ENCODE measurements at places on chromosomes 3 and 15.
A peak's percentile ranks its signal among the peaks of the same experiment; 100 is the strongest.

DNA sequence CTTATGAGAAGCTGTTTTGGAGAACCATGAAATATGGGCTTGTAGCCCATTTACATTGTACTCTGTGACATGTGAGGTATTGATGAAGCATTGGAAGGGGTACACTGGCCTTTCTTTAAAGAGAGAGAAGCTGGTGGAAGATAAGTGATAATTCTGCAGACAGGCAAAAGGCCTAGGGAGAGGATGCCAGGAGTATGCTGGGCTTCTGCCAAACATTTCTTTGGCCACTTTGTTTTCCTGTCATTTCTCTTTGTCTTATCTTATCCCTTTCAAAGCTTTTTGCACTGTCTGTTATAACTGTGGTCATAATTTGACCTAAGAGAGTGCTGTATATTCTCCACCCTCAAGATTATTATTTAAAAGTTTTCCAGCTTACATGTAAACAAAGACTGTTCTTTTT is 109.6 kb upstream of the SEMA6D start:
- DNase-seq, result no peak

GRCh38 chr3:122100591-122101463 is 45.7 kb downstream of the CD86 start:
- peak; percentile 70 for DNase-seq

GRCh38 chr3:8329598-8329997 is 172.0 kb upstream of the LMCD1 start:
- DNase-seq, result no peak

GRCh38 chr3:130783629-130784028 is 37.0 kb upstream of the PIK3R4 start:
- no peak for DNase-seq

- DNase-seq, result peak; percentile 87
Observed at GRCh38 chr3:17741621-17742101, 770 bp downstream of the TBC1D5 start.

GRCh38 chr15:96311256-96311955 is 19.1 kb upstream of the NR2F2 start:
- no peak for DNase-seq

- no peak for DNase-seq
Observed at GRCh38 chr15:61700803-61701202, 359.4 kb downstream of the VPS13C start.

- DNase-seq, result no peak
Observed at GRCh38 chr3:171481011-171481410, 20.8 kb upstream of the TNIK start.

DNA sequence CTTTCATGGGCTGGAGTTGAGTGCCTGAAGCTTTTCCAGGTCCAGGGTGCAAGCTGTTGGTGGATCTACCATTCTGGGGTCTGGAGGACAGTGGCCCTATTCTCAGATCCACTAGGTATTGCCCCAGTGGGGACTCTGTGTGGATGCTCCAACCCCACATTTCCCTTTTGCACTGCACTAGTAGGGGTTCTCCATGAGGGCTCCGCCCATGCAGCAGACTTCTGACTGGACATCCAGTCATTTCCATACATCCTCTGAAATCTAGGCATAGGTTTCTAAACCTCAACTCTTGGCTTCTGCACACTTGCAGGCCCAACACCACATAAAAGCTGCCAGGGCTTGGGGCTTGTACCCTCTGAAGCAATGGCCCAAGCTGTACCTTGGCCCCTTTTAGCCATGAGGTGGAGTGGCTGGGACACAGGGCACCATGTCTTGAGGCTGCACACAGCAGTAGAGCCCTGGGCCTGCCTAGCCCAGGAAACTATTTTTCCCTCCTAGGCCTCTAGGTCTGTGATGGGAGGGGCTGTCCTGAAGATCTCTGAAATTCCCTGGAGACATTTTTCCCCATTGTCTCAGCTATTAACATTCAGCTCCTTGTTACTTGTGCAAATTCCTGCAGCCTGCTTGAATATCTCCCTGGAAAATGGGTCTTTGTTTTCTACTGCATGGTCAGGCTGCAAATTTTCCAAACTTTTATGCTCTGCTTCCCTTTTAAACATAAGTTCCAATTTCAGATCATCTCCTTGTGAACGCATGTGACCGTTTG is 6.0 kb upstream of the HACD2 start:
- DNase-seq, result no peak

DNA sequence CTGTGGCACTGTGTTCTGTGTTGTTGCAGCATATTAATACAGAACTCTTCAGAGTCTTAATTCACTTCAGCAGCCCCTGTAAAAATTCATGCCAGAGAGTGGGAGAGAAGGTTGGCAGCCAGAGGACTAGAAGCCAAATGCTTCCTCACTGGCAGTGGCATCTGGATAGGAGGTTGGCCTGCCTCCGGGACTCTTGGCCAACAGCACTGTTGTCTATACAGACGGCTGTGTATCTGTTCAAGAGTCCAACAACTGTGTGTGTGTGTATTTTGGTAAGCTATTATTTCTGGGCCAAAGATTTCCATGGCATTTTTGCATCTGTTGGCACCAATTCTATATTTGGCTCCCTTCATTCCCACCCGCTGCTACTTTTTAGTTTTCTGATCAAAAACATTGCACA is 156.0 kb upstream of the SOX2 start:
- no peak for DNase-seq

DNA sequence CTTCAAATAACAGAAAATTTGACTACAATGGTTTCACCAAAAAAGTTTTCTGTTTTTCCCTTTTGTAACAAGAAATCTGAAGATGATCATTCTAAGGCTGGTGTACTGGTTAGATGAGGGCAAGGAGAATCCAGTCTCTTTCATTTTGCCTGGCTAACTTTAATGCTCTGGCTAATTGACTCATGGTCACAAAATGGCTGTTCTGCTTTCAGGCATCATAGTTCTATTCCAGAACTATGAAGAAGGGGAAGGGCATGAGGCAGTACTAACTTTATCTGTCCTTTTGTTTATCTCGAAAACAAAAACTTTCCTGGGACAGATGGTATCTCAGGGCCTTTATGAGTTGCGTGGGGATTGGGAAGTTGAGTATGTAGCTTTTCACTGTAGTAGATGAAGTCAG is 50.4 kb downstream of the SLC25A26 start:
- DNase-seq, result no peak

DNA sequence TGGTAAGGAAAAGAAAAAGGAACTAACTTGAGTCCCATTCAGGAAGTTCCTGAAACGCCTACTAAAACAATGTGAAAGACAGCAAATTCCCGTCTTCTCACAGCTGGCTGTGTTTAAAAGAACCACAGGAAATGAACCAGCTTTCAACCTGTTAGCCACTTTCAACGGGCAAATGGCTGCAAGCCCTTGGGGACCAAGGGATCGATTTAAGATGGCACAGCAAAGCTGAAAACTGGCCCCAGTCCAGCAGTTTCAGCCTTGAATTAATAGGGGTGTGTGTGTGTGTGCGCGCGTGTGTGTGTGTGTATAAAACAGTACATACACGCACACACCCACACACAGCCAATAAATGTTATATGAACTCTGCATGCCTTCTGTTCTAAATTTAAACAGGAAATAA is 168.7 kb upstream of the TMCO5A start:
- DNase-seq, result no peak

DNA sequence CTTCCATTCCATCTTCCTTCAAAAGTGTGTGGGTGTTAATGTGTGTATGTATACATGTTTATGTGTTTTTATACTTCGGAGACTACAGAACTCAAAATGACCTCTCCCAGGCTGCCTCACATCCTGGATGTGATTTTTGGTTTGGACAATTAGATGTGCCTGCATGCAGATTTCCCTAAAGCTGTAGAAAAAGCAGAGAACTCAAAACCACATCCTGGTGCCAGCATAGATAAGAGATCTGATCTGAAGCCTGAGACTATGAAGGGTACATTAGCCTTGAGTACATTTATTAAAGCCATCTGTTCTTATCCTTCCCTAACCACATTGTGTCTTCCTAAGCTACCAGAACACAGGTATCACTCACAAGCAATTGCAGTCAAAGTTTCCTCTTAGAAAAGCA is 319.4 kb upstream of the RASGRP1 start:
- DNase-seq, result peak; percentile 32

DNA sequence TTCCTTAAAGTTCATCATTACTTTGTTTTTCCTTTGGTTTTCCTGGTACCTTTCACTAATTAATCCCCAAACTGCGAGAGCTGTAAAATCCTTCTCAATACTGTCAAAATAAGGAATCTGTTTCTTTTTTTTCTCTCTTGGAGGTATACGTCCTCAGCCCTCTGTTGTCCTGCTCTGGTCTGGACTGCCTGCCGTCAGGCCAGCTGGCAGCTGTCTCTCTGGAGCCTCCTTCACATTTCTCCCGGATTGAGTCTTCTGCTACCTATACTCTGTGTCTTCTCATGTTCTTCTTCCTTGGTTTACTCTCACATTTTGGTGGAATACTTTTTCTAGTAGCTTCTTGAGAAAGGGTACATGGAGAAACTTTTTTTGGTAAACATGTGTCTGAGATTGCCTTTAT is 13.8 kb downstream of the TATDN2 start:
- DNase-seq, result no peak

- no peak for DNase-seq
Observed at GRCh38 chr15:22949074-22949547, 31.1 kb downstream of the CYFIP1 start.

- no peak for DNase-seq
Observed at GRCh38 chr3:188993181-188993580, 178.6 kb upstream of the TPRG1 start.

DNA sequence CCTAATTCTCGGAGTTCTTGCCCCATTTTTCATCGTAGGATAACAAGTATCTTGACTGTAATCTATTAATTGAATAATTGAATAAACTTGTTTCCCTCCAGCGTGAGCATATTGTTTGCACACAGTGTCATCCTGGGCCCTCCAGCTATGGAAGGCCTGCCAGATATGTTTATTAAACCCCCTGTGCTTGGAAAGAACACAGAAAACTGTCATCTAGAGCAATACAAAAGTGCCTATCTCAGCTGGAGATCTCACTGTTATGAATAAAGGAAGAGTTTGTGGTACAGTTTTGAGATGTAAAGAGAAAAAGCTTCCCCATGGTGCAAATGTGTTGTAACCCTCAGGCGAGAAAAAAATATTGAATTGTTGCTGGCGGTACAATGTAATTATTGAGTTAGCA is 405.9 kb downstream of the SOX2 start:
- no peak for DNase-seq

GRCh38 chr3:16406579-16406978 is 106.9 kb downstream of the RFTN1 start:
- no peak for DNase-seq

GRCh38 chr3:143328451-143328850 is 208.9 kb downstream of the CHST2 start:
- DNase-seq, result no peak

- DNase-seq, result peak; percentile 68
Observed at GRCh38 chr3:134754768-134755559, 40.1 kb upstream of the EPHB1 start.

- no peak for DNase-seq
Observed at GRCh38 chr3:52372822-52373504, 56.8 kb downstream of the DNAH1 start.

GRCh38 chr3:118536764-118537163 is 497.9 kb downstream of the IGSF11 start:
- no peak for DNase-seq

- DNase-seq, result no peak
Observed at GRCh38 chr15:80611543-80612080, 83.5 kb upstream of the ABHD17C start.

- DNase-seq, result peak; percentile 32
Observed at GRCh38 chr15:100880139-100880896, 687 bp downstream of the ALDH1A3 start.

DNA sequence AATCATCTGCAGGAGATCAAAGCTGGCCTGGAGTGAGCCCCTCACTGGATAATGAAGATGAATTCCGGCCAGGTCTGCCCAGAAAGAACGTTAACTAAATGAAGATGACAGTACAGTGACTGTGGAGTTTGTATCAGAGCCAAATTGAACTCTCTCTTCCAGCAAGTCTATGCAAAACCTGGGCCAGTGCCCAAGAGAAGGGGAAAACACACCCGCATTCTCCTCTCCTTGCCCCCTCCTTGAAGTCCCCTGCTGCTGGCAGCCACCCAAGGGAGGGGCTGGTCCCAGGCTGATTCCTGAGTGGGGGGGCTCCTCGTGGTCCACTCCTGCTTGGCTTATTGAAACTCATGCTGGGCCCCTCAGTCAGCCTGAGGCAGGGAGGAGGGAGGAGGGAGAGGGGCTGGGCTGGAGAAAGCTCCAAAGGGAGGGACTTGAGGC is 155.7 kb downstream of the RAB11A start:
- DNase-seq, result no peak

GRCh38 chr15:49902685-49903501 is 216.1 kb downstream of the ATP8B4 start:
- DNase-seq, result no peak

DNA sequence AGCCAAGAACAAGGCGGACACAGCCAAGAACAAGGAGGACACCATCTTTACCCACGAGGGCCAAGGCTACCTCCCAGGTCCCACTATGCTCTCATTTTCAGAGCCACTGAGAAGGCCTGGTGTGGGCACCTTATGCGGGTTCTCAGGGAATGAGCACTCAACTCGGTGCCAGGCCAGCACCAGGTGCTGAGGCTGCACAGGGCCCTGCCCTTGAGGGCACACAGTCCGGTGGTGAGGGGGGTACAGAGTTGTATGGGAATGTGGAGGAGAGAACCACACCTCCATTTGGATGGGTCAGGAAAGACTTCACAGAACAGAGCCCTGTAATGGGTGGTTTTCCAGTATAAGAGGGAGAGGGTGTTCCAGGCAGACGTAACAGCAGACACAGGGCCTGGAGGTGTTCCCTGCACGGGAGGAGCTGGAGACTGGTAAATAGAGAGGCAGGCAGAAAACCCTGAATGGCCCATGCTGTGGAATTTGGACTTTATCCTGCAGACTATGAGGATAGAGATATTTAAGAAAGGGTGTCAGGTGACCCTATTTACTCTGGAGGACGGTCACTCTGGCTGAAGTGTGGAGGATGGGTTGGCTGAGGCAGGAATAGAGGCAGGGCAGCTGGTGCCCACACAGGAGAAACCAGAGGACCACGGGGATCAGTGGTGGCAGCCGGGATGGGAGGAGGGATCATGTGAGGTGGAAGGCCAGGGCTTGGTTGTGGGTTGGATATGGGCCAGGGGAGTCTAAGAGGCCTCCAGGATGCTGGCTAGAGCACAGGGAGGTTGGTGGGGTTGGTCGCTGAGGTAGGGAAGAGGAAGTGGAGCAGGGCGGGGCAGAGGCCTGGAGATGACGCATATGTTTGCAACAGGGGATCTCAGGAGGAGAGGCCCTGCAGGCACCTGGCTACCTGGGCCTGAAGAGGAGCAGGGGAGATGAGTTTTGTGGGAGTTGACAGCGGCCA is 34.6 kb downstream of the CRABP1 start:
- DNase-seq, result no peak

DNA sequence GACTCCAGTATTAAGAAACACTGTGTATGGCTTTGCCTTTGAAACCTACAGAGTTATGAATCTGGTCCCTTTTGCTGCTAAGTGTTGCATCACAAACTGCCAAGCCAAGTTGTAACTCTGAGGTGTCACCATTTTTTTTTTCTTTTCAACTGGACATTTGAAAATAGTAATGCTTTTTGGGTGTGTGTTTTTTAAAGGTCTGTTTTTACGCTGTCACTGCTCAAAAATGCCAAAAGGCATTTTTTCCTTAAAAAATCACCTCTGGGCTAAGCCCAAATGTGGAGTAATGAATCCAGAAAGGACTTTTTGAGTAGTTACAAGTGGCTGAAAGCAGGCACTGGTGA is 9.5 kb downstream of the SMAD3 start:
- DNase-seq, result no peak

Data from trophoblast cell (in vitro differentiated cells and primary cell).